ENCODE measurements at places on chromosomes 4 and X. TPM values are rescaled to one million over a fixed set of nuclear protein-coding genes. Genes with fewer than 3 reads are reported as not detected.

GPR101 gene
- not detected for total RNA-seq

SLC34A2 gene
- total RNA-seq, result not detected

DNA sequence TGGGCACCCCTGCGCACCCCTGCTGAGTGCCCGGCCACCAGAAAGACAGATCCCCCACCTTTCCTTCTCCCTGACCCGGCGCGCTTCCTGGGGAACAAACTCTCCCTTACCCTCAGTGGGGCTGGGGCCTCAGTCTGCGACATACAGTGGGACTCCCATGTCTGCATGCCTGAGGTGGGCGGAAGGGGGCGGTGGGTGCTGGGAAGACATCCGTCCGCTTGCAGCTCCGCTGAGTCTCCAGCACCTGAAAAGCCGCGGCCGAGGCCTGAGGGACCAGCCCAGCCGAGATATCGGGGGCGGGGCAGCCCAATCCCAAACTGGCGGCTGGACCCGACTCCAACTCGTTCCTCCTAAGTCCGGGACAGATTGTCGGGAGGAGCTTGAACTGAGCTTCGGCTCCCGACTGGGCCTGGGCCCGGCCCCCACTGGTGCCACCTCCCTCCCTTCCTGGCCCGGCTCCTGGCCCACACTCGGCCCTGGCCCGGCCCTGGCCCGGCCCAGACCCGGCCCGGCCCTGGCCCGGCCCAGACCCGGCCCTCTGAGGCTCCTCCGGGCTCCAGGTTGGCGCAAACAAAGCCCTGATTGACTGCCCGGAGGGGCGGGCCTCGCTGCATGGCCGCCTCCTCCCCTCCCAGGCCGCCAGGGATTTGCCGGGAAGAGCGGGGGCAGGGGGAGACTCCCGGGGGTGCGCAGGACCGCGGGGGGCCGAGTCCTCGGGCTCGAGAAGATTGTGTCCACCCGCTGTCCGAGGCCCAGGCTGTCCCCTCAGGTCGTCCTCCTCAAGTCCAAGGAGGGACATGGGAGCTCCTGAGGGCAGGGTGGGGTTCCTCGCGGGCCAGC is 877 bp upstream of the SLC16A2 start:
- peak; percentile 64 for DNase-seq

KCNIP4 gene
- total RNA-seq, result 11.3 TPM

DNA sequence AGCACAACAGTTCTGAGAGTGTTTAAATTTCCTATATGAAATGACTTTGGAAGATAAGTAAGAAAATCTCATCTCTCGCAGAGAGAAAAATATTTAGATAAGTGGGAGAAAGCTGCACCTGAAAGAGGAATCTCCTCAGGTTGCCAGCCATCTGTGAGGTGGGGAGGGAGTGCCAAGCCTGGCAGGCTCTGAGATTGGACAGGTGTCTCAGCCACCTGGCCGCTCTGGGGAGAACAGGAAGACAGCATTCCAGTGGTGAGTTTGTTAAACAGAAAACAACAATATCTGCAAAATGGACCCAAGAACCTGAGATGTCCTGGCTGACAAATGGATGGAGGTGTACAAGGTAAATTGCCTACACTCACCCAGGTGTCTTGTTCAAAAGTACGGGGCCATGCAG is 31.3 kb downstream of the EMCN start:
- DNase-seq, result no peak

- DNase-seq, result no peak
Measured at GRCh38 chr4:93342738-93343137, 485.8 kb upstream of the ATOH1 start.

KCND1 gene
- 0.93 TPM for total RNA-seq
